NCI-H1092 (cell line): ENCODE measurements at places on chromosomes 13 and 19.

- no peak for DNase-seq
Measured at GRCh38 chr19:21482863-21483276, 22.5 kb upstream of the ZNF429 start.

- no peak for DNase-seq
Measured at GRCh38 chr13:97387485-97387839, 46.5 kb upstream of the RAP2A start.

DNA sequence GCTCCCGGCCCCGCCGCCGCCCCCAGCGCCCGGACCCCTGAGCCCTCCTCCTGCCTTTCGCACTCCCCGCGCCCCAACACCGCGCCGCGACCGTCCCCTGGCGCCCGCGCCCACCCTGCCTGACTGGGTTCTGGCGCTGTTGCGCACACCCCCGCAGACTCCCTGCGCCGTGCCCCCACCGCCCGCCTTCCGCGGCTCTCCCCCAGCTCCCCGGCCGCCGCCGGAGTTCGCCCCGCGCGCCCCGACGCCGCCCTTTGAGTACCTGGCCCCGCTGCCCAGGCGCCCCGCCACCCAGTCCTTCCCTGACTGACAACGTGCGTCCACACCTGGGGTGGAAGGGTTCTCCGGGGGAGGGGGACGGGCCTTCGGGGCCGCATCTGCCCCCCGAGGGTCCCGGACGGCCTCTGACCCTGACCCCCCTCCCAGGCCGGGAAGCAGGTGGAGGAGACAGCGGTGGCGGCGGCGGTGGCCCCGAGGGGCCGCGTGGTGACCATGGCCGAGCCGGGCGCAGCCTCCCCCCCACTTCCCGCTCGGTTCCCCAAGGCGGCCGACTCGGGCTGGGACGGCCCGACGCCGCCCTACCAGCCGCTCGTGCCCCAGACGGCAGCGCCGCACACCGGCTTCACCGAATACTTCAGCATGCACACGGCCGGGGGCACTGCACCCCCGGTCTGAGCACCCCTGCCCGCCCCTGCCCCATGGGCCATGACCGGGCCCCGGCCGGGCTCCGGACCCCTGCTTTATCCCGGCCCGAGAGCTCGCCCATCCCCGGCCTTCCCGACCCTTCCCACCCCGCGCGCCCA is 1.4 kb upstream of the MEGF8 start:
- DNase-seq, result no peak

DNA sequence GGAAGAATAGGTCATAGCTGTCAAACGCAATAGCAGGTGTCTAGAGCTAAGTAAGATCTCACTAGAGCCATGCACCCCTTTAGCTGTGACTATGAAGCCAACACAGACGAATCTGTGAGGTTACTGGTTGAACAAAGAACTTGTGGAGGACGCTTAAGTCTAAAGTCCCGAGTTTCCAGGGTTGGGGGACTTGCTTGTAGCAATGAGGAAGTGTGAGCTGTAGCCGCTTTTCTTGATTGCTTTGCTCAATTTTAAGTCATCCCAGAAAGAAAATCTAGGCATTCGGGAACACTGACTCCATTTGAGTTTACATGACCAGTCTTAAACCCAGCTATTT is 1.6 kb downstream of the GPC5 start:
- DNase-seq, result no peak

GRCh38 chr19:3655402-3656072 is 28.9 kb upstream of the CACTIN start:
- no peak for DNase-seq
